Breast epithelium (tissue), 4 donors: ENCODE measurements at places on chromosomes 3 and 15. TPM values are rescaled to one million over a fixed set of nuclear protein-coding genes. Genes with fewer than 3 reads are reported as not detected.

The ATRIP gene
- total RNA-seq = 8.6 TPM

The SETMAR gene
- 35.1 TPM for total RNA-seq

The IVD gene
- 72.7 TPM for total RNA-seq

The RAF1 gene
- 87.4 TPM for total RNA-seq

The TLR9 gene
- total RNA-seq = 0.29 TPM

DNA sequence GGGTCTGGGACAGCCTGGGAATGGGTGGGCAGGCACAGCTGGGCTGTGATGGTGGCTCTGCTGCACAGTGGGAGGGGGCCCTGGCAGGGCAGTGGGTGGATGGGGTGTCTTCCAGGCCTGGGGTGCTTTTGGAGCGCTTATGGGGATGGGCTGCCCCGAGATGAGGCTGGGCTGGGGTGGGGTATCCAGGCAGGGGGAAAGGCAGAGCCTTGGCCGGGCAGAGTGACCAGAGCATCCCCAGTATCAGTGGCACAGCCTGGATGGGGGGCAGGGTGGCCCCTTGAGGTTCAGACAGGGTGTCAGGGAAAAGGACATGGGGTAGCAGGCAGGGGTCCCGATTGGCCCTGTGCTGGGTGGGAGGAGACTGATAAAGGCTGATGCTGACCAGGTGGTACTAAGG, 26.6 kb downstream of the HDAC11 start:
- DNase-seq = no peak

DNA sequence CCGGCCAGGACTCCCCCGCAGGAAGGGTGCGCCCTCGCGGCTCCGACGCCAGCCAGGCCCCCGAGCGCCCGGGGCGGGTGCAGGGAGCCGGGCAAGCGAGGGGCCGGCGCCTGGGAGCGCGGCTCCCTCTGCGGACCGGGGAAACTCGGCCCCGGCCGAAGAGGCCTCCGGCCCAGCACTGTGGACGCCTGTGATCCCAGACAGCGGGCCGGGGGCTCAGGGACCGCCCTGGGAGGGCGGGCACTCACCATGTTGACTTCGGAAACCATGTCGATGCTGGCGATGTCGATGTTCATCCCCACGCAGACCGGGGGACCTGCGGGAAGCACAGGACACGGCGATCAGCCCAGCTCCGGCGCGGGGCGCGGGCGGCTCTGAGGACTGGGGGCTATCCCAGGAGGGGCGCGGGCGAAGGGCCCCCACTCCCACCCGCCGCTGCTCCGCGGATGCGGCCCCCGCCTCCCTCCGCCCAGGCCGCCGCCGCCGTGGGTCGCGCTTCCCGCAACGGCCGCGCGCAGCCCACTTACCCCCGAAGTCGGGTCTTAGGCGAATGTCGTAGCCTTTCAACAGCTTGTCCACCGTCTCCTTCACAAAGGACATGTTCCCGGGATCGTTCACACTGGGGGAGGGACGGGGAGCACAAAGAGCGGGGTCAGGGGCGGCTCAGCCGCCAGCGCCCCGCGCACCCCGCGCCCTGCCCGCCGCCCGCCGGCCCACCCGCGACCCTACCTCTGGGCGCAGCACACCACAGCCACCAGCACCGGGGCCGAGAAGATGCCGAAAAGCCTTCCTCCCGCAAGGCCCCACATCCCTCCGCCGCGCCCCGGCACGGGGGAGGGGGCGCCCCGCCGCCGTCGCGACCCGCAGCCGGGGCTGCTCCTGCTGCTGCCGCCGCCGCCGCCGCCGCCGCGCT, at the start of gene GABRB3:
GABRB3 (minus strand) TSS at position 913 of the 913 bp plus-strand sequence.
- DNase-seq = no peak

- DNase-seq = no peak
Measured at GRCh38 chr3:10319251-10319650, 1.7 kb downstream of the SEC13 start.

- DNase-seq = no peak
Measured at GRCh38 chr3:52636673-52637072, 49.0 kb downstream of the PBRM1 start.

- DNase-seq = no peak
Measured at GRCh38 chr3:33385423-33385822, 54.8 kb downstream of the UBP1 start.

- DNase-seq = no peak
Measured at GRCh38 chr15:86743283-86743903, 663.7 kb downstream of the AGBL1 start.
